ENCODE measurements at places on chromosomes 11 and 22.
A peak's percentile ranks its signal among the peaks of the same experiment; 100 is the strongest.

DNA sequence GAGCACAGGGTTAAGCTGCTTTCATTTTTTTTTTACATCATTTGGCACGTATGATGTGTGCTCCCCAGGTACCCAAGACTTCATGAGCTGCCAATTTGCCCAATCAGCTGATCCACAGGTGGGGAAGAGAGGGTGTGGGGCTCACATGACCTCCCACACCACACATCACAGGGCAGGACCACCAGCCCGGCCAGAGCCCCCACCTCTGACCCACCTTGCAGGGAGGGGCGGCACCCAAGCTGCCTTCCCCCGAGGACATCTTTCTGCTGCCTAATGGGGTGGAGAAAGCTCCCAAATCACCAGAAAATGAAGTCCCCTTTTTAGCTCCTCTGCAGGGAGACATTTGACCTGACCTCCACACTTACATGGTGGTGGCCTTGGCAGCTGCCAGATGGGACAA is 119.8 kb downstream of the MPPED1 start:
- no peak for DNase-seq

GRCh38 chr11:130693543-130693942 is 222.7 kb downstream of the SNX19 start:
- no peak for DNase-seq

- DNase-seq: no peak
Measured at GRCh38 chr11:17471501-17471900, 5.1 kb downstream of the ABCC8 start.

GRCh38 chr11:32420937-32421901 is 14.1 kb downstream of the WT1 start:
- no peak for DNase-seq

DNA sequence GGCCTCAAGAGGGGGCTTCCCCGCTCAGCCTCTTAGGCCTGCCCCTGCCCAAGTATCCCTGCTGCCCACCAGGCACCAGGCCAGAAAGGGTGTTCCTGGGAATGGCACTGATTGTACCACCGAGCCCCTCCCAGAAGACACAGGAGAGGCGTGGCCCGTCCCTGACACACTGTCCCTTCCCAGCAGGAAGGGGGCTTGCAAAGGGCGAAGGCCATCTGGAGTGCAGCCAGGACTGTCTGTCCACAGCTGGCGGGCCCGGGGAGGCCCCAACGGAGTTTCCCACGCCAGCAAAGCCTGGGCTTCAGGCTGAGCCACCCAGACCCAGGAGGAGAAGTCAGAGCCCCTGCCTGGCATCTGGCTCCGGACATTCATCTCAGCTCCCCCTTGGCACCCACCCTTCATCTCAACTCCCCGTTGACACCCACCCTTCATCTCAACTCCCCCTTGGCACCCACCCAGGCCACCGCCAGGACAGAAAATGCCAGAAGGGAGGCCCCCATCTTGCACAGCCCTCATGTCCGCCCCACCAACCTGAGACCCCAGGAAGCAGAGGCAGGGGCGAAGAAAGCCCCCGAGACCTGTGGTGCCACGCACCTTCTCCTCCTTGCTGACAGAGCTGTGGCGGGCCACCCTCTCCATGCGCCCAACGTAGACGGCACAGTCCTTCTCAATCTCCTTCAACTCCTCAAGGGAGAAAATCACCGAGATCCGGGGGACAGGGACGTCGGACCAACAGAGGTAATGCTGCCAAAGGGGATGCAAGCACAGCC is 19.4 kb downstream of the TUBGCP6 start:
- no peak for DNase-seq

DNA sequence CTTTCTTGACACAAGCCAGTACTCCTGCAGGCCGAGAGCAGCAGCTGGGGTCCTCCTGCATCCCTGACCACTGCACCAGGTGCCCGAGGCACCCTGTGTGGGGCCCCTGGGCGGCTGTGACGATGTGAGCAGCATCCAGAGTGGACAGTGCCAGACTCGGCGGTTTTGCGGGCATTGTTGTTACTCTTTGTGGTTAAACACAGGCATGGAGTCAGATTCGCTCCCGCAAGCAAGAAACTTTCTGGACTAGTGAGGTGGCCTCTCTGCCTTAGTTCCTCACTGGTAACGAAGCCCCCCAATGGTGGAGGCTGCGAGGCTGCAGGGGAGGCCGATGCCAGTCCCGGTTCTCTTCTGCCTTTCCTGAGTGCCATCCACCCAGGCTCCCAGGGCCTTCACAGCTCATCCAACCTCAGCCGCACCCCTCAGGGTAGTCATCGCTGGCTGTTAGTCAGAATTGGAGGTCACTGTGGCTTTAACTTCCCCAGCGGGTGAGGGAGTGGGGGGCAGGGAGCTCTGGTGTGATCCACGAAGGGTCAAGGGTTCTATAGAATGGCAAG is 3.7 kb upstream of the CLDN5 start:
- DNase-seq: peak; percentile 53

- DNase-seq: no peak
Measured at GRCh38 chr22:44895296-44896055, 114.3 kb downstream of the PHF21B start.

GRCh38 chr22:18013436-18013835 is 10.9 kb downstream of the MICAL3 start:
- no peak for DNase-seq

DNA sequence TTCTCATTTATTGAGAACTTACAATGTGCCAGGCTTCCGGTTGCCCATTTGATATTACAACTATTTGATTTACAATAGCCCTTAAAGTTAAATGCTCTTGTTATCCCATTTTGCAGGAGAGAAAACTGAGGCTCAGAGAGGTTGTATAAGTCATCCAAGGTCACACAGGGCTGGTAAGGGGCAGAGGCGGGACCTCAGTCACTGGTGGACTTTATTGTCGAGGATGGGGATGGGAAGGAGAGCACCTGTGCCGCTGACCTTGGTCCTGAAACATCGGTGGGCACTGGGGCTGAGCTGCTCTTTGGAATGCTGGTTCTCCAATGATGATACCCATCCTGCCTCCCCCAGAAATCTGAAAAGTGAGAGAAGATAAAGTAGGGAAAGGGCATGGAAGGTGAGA is 265.4 kb downstream of the MIAT start:
- no peak for DNase-seq

DNA sequence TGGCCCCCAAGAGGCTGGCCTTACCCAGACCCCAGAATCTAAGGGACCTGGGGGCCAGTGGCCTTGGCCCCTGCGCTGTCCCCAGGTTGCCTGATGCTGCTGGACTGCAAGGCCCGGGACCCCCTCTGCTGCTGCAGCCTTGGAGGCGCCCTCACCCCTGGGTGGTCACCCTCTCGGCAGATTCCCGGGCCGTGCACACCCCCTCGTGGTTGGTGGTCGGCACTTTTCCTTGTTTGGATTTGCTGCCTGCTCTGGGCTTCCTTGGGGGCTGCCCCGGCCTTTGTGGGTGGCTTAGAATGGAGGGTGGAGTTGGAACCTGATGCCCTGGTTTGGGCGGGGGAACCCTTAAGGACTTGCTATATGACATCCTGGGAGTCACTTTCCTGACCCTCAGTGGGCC is 5.3 kb downstream of the RIN1 start:
- peak; percentile 85 for DNase-seq

- DNase-seq: no peak
Measured at GRCh38 chr11:109785198-109785597, 308.0 kb upstream of the ZC3H12C start.

DNA sequence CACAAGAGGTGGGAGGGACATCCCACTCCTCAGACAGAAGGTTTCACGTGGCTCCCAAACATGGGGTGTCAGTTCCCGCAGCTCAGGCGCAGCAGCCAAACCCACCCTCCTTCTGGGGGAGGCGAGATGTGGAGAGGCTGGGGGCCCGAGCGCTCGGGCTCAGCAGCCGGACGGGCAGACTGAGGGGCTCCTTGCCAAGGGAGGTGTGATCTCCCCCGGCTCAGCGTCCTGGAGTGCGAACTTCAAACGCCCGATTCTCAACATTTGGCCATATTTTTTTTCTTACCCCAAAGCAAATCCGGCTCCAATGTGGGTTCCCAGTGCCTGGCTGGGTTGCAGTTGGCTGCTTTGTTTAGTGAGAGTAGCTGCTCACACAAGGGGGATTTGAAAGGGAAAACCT is 477.9 kb downstream of the MN1 start:
- DNase-seq: no peak

- DNase-seq: peak; percentile 62
Measured at GRCh38 chr22:46518542-46519325, 18.7 kb downstream of the CELSR1 start.

GRCh38 chr11:43709689-43710088 is 29.2 kb downstream of the HSD17B12 start:
- DNase-seq: no peak

DNA sequence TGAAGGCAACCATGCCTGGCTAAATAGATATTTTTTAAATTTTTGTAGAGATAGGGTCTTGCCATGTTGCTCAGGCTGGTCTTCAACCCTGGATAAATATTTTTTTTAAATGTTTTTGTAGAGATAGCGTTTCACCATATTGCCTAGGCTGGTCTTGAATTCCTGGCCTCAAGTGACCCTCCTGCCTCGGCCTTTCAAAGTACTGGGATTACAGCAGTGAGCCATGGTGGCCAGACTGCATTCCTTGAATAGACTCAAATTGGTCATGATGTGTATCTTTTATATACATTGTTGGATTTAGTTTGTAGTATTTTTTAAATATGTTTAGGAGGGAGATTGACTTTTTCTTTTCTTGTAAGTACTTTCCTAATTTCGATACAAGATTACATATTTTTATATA is 325.7 kb upstream of the C11orf87 start:
- DNase-seq: no peak

DNA sequence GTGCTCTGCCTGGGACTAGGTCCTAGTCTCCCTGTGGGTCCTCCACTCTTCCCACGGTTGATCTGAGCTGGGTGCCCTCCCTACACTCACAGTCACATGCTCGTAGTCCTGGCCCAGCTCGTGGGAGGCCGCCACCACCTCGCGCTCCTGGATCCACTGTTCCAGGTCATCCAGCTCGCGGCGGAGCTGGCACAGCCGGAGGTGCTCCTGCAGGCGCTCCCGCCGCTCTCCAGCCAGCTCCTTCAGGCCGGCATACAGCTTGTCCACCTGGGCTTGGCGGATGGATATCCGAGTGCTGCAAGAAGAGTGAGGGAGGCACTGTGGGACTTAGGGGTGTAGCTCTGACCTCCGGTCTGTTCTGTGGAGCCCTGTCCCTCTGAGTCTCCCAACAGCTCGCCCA is 14.8 kb upstream of the RBM4B start:
- peak; percentile 85 for DNase-seq

DNA sequence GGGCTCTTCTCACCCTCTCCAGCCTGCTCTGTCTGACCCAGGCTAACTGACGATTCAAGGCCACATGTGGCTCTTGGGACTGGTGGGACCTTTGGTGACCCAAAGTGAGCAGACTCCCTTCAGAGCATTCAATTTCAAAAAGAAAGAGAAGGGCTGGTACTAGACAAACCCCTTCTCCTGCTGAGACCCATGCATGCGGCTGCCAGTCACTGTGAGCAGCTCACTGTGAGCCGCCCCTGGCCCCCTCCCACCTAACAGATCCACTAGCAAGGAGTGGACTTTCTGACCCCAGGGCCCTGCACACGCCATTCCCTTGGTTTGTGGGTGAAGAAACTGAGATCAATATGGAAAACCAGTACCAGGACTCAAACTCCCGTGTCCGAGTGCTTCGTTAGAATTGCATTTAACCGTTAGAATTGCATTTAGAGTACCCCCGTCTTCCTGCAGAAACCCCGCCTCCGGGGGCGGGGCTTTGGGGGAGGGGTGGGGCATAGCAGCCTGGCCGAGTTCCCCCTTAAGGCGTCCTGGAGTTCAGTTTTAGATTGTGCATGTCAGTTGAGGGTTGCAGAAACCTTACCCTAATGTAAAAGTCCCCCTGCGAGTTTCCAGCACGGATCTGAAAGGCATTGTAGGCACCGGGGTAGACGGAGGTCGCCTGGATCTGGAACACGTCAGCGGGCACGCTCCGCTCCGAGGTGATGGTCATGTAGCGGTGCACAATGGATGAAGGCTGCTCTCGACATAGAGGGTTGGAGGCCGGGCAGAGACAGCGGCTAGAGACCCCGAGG is 5.1 kb downstream of the EFEMP2 start:
- DNase-seq: peak; percentile 68

DNA sequence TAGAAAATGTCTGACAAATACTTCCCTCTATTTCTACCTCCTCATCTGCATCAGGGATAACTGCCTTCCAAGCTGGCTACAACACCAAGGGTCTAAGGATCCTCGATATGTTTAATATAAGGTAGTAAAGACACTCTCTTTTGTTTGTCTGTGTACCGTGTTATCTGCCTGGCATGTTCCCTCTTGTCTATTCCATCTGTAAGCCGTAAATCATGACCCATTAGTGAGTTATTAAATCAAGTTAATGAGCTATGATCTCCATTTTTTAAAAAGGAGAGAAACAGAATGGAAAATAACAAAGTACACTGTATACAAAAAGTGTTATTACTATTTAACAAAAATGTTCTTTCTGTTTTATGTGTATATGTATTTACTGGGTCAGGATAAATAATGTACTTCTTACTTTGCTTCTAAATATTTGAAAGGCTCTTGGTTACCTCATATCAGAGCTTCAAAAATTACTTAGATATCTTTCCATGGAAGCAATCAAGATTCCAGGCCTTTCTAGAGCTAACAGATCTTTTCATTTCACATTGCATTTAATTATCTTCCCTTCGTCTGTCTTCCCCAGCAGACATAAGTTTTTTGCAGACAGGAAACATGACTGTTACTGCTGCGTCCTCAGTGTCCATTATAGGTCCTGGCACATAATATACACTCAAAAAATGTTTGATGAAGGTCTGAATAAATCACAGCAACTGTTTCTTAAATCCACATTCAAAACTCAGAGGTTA is 342.6 kb upstream of the CCDC90B start:
- no peak for DNase-seq

GRCh38 chr22:39148026-39148726 is 4.3 kb downstream of the CBX7 start:
- DNase-seq: no peak

DNA sequence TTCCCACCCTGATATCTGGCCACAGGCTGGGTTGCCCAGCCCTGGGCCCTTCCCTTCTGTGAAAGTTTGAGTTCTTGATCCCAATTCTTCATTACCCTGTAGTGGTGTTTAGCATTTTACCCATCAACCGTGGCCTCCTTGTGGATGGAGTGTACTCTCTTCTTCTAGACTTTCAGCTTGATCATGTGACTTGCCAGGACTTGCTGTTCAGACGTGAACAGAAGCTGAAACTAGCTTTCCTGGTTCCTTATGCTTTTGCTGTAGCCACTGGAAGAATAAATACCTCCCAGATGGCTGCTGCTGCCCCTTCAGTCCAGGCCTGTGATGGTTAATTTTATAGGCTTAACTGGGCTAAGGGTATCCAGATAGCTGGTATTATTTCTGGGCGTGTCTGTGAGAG is 32.7 kb upstream of the DAGLA start:
- DNase-seq: no peak

DNA sequence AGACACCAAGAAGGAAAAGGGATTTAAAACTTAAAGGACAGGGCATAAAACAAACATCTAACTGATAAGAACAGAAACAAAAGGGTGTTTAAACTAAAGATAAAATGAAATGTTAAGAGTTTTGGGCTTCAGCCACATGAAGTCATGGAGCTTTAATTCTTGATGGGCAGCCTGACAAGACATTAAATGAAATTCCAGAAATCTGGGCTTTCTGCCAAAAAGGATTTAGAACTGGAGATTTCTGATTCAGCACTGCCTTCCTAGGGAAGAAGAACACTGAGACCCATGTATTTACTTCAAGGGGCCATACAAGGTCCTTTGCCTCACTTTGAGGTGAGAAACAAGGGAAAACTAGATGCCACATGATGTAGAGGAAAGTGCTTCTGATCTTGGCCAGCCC is 355.9 kb upstream of the RAG2 start:
- DNase-seq: no peak

Data from chondrocyte (in vitro differentiated cells).